Airway epithelial cell (primary cell): ENCODE measurements at places on chromosomes 6 and 20. TPM values are rescaled to one million over a fixed set of nuclear protein-coding genes. Genes with fewer than 3 reads are reported as not detected.

TTK gene
- total RNA-seq, result 17.6 and 22.0 TPM in 2 replicates

C4A gene
- total RNA-seq, result 0.05 and 1.1 TPM in 2 replicates

RNF182 gene
- 0.07 TPM in 1 of 2 replicates, not detected in the other for total RNA-seq

OR12D3 gene
- total RNA-seq, result not detected in 2 replicates

OR2B6 gene
- total RNA-seq, result not detected in 2 replicates

NKAIN2 gene
- total RNA-seq, result not detected in 2 replicates
